ENCODE measurements at places on chromosomes 6 and 20.

DNA sequence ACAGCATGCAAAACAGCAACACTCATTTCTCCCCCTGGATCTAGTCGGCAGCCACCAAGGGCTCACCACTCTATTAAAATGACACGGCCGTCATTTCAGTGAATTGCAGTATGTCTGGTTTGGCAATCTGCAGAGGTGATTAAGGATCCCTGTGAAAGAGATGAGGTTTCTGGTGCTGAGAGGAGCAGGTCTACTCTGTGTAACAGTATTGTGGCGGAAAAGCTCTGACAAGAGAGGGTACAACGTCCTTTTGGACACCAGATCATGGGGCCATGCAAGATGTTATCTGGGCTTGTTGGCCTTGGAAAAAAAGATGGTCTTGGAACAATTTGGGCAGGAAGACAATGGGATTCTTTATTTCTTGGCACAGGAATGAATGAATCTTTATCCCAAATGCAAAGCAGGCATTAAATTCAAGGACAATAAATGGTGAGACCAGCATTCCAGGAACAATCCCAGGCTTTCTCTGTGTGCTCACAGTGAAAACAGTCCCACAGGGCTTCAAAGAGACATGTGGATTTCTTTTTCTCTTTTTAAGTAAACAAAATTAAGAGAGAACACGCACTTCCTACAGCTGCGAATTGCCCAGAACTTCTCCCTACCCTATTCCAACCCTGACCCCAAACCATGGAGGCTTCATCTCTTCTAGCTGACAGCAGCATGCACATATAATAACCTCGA is 33.7 kb upstream of the ADGRF1 start:
- DNase-seq: no peak

GRCh38 chr6:134415656-134416055 is 97.7 kb upstream of the SGK1 start:
- DNase-seq: no peak

- no peak for DNase-seq
These were observed 536.8 kb downstream of the EYS start for GRCh38 chr6:65170273-65170672.

DNA sequence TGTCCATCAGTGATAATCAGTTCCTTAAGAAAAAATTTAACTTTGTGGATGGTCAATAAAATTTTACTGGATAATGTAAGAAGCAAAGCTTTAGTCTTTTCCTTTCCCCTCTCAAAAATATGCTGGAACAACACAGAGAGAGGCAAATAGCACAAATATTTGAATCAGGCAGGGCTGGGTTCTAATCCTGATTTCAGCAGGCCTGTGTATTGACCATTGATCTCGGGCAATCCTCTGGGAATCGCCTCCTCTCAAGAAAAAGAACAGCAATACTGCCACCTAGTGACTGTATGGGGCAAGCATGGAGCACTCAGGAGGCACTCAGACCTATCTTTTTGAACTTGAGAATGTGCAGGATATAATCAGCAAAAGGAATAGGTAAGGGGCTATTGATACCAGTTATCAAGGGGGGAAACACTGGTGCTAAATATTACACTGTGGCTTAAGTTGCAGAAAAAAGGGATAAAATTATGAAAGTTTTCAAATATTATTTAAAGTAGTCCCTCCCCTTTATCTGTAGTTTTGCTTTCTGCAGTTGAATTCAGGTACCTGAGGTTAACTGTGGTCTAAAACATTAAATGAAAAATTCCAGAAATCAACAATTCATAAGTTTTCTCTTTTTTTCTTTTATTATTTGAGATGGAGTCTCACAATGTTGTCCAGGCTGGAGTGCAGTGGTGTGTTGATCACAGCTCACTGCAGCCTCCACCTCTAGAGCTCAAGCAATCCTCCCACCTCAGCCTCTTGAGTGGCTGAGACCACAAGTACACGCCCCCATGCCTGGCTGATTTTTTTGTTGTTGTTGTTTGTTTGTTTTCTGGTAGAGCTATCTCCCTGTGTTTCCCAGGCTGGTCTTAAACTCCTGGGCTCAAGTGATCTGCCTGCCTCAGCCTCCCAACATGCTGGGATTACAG is 91.8 kb upstream of the NHSL1 start:
- DNase-seq: peak; percentile 4

GRCh38 chr6:12379181-12379580 is 89.0 kb downstream of the EDN1 start:
- no peak for DNase-seq

DNA sequence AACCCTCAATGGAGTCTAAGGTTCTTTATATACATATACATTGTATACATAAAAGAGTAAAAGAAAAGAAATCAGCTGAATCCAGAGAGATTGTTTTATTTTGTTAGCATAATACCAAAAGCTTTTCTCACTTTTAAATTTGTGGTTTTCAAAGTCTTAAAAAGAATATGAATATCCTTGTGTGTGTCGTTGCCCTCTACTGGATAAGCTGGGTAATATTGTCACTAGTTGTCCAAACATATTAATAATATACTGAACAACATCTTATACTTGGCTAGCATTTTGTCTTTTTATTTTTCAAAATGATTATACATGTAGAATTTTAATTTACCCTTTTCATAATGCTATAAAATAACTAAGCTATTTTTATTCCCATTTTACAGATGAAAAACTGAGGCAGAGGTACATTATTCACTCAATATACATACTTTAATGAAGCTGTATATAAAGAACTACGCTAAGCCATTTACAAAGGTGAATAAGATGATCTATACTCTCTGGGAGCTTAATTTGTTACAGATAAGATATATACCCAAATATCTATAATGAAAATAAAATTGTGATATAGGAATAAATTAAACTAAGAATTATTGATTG is 531.7 kb downstream of the TFAP2B start:
- DNase-seq: no peak

DNA sequence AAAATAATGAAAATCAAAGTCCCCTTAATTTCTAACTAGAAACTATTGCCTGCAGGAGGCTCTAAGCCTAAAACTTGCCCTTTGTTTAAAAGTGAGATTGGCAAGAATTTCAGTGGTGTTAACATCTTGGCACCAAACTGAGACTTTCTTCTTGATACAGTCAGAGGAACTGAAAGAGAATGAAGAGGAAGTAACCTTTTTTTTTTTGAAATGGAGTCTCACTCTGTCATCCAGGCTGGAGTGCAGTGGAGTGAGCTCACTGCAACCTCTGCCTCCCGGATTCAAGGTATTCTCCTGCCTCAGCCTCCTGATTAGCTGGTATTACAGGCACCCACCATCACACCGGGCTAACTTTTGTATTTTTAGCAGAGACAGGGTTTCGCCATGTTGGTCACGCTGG is 3.6 kb downstream of the DOP1A start:
- DNase-seq: no peak

DNA sequence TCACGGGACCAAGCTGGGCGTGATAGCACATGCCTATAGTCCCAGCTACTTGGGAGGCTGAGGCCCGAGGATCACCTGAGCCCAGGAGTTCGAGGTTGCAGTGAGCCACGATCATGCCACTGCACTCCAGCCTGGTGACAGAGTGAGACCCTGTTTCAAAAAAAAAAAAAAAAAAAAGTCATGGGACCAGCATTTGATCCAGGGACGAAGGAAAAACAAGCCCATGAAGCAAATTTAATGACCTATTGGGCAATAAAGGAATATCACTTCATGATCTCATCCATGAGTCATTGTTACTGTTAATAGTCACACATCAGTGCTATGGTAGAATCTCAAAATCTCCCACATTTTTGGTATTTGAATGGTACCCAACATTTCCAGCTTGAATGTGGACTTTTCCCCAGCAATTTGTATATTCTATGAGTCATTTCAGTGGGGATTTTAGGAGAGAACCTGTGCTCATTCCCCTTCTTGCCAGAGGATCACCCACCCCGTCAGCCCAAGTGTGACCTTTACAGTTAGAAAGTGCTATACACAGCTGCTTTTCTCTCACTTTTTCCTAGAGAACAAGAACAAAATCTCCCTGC is 8.5 kb upstream of the SOD2 start:
- DNase-seq: no peak

- no peak for DNase-seq
These were observed 49.3 kb downstream of the CLIC5 start for GRCh38 chr6:45966340-45966739.
